ENCODE measurements at places on chromosomes 5 and 9.

- no peak for DNase-seq
These were observed 8.2 kb downstream of the SLC22A4 start for GRCh38 chr5:132302413-132302812.

DNA sequence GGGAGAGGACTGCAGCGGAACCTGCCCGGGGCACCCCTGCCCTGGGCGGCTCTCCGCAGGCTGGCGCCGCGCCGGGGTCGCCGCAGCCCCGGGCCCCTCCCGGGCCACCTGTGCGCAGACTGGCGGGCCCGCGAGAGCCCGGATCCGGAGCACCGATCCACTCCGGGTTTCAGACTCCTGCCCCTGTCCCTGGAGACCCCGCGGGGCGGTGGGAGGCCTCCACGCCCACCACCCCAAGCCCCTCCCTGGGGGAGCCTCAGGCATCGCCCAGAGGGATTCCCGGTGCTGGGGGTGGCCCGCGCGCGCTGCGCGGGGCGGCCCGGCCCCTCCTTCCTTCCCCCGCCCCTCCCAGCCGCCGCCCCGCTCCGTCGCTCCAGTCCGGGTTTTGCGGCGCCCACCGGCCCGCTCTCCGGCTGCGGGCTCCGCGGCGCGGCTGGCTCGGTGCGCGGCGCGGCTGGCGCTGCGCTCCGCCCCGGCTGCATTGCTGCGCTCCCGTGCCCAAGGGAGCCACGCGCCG is at the start of gene UNC5A:
Gene UNC5A, plus strand, starts transcription at position 479 of the 517 bp plus-strand sequence. CDS start 192 bp downstream, outside the sequence.
- DNase-seq, result no peak

DNA sequence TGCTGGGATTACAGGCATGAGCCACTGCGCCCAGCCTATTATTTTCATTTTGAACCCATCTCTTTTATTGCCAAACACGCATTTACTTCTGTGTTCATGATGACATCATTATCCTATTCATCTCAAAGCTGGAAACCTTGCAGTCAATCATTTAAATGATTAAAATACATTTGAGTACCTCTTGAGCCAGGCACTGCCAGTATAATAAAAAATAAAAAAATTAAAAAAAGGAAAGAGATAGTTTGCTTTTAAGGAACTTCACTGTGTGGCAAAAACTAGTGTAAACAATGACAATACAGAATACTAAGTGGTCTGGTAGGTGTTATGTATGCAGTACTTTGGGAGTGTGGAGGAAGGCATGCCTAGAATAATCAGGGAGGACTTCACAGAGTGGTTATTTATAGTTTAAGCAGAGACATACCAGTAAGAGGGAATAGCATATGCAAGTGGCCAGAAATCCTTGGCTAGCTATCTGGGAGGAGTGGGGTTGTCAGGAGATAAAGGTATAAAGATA is 8.6 kb downstream of the NSD1 start:
- no peak for DNase-seq

DNA sequence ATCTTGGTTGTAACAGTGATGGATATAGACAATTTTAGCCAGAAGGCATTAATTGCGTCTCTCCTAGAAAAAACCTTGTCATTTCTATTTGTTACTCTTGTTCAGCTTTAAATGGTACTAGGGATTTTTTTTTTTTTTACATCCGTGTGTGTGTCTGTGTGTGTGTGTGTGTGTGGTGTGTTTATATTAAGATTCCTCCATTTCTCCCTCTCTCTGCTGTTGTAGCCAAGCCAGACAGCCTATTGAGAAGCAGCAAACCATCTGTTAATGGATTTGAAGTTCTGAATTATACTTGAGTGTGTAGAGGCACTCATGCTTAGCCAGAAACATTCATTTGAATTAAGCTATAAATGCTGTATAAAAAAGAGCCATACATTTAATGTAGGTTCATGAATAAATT is 72.3 kb downstream of the SLF1 start:
- no peak for DNase-seq

GRCh38 chr5:18270635-18271338 is 636.5 kb downstream of the TAF11L14 start:
- DNase-seq, result no peak

- DNase-seq, result no peak
These were observed 29.3 kb downstream of the RAD50 start for GRCh38 chr5:132586063-132586462.

DNA sequence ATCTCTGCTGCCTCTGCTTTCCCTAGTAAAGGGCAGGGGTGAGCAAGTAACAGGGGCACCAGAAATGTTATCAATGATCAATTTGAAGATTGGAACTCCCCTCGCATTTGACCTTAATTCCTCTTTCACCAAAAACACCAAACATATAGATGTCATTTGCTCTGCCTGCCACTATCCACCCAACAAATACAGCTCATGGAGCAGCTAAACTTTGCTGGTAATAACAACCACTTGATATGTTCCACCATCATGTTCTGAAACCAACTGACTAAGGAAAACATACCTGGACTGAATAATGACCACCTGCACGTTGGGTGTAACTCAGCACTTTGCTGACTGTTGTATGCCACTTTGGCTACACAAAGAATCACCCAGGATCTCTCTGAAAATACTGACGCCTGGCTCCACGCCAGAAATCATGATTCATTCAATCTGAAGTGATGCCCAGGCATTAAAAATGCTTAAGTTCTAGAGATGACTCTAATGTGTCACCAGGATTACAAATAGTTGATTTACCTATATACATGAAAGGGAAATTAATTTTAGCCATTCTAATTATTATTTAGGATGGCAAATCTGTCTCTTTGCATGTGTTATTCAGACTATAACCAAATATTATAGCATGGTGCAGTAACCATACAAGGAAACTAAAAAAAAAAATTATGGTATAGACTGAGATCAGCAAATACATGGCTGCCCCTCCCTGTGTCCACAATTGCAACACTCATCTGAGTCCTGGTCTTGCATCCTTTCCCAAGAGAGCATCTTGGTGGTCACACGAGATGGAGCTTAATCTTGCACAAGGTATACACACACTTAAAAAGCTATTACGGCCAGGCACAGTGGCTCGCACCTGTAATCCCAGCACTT is 43.1 kb upstream of the TTC39B start:
- no peak for DNase-seq

GRCh38 chr9:128072144-128073021 is 4.4 kb downstream of the SLC25A25 start:
- no peak for DNase-seq

Data from vagina (tissue), 2 donors.